ENCODE measurements at places on chromosomes 16 and 17.

DNA sequence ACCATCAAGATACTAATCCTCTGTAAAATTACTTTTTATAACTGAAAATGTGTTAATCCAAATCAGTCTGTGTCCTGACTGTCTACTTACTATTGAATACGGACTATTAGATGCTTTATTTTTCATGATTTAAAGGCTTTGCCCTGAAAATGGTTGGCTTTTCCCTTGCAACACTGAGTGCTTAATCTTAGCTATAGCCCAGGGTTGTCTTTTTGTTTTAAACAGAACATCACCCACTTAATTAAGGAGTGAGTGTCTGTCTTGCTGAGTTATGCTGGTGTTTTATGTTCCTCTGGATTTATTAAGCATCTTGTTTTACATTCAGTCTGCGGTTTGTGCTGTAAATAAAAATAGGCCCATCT is 11.0 kb downstream of the FTO start:
- no peak for DNase-seq

DNA sequence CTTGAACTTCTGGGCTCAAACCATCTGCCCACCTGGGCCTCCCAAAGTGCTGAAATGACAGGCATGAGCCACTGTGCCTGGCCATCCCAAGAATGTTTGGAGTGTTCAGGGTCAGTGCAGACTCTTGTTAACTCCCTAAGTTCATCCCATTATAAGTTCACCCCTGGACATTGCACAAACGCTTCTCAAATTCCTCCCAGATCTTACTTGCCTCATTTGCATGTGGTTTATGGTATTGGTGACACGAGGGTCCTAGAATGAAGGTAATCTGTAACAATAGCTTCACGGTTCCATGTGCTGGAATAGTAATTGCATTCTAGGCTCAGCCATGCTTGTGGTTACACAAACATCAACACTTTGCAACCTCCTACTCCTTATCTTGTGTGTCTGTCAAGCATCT is 5.0 kb upstream of the CCDC42 start:
- no peak for DNase-seq

DNA sequence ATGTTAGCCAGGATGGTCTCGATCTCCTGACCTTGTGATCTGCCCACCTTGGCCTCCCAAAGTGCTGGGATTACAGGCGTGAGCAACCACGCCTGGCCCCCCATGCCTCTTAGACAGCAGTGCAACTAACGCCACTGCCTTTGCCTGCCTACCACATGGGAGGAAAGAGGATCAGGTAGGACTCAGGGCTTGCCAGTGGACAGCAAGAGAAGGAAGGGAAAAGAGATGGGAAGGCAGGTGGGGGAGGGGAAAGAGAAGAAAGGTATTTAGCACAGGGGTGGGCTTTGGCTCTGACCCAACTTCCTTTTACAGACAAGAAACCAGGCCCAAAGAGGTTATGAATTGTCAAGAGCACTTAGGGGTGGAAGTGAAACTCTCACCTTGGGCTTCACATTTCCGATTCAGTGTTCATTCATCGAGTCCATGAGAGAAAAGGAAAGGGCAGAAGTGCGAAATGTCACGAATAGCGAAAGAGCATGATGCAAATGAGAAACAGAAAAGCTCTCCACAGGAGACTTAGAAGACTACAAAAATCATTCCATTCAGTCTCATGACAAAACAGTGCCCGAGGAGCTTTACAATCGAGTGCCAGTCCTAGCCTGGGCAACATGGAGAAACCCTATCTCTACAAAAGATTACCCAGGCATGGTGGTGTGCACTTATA is 36.4 kb downstream of the CDK5R1 start:
- DNase-seq = no peak

GRCh38 chr17:77728871-77729270 is 229.6 kb upstream of the TNRC6C start:
- no peak for DNase-seq

DNA sequence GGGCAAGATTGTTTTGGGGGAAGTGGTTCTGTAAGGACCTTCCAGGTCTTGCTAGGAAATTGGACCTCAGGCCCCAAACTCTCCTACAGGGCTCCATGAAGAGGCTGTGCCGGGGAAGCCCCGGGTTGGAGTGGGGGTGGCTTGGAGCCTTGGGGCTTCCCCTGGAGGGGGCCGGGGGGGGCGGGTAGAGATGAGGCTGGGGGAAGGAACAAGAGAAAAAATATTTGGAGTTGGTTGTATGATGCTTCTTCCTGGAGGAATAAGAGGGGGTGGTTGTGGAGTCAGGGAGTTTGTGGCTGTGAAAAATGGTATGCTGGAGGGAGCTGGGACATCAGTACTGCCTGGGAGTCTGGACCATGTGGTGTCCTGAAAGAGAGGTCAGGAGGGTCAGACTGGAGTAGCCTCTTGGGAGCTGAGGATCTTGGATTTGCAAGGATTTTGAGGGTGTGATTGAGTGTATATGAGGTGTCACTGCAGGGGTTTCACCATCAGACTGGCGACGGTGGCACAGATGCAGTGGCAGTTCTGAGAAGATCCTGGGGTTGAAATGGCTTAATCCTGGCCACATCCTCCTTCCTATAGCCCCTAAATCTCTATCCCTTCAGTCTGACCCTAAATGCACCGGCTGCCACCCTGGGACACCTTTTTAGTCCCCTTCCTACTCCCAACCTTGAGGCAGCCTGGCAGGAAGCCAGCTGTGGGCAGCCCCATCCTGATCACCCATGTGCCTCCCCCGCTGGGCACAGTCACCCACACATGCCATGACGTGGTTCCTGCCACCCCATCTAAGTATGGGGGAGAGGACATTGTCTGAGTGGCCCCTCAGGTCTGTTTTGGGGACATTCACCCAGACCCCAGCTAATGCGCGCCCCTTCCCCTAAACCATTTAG is 10.9 kb downstream of the RARA start:
- DNase-seq = no peak

- no peak for DNase-seq
Measured at GRCh38 chr17:18248300-18248731, 10.2 kb downstream of the FLII start.

- peak; percentile 70 for DNase-seq
Measured at GRCh38 chr17:8409966-8410882, 12.6 kb upstream of the RNF222 start.

DNA sequence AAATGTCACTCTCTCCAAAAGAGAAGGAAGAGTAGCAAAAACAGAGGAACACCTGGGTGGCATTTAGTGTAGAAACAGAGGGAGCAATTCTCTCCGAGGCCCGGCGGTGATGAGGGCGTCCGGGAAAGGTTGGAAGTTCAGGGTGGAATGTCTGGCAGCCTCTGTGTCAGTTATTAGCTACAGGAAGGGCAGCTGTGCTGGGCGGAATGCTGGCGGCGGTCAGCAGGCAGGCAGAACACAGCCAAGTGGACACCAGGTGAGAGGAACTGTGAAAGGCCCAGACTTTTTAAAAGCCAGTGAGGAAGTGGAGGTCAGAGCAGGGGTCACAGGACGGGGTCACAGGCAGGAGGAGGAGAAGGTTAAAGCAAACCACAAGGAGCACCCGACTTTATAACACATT is 238.1 kb downstream of the NTN1 start:
- DNase-seq = no peak

- no peak for DNase-seq
Measured at GRCh38 chr16:14549789-14550153, 80.3 kb downstream of the PARN start.

- no peak for DNase-seq
Measured at GRCh38 chr17:69117855-69118784, 23.6 kb downstream of the ABCA6 start.

DNA sequence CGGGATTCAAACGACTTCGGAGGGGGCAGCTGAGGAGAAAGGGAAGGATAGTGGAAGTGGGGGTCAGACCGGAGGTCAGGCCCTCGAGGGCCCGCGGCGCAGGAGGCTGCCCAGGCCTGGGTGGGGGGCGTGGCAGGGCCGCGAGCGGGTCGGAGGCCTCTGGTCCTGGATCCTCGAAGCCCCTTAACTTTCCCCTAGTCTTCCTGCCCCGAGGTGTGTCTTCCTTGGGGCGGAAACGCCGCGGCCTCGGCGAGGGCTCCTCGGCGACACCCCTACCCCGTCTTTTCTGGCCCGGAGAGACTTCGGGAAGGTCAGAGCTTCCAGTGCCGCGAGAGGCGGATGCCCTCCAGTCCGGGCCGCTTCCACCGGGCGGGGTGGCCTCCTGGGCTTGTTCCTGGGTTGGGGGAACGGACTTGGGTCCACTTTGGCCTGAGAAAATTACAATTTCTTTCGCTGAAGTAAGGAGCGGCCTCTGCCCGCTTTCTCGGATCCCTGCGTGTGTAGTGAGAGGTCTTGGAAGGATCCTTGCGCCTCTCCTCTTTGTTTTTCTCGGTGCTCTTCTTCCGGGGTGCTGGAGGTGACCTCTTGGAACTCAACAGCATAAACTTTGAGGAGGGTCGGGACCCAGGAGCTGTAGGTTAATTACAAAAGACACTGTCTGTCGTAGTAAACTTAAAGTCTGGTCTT is 491 bp downstream of the IST1 start:
- DNase-seq = no peak

DNA sequence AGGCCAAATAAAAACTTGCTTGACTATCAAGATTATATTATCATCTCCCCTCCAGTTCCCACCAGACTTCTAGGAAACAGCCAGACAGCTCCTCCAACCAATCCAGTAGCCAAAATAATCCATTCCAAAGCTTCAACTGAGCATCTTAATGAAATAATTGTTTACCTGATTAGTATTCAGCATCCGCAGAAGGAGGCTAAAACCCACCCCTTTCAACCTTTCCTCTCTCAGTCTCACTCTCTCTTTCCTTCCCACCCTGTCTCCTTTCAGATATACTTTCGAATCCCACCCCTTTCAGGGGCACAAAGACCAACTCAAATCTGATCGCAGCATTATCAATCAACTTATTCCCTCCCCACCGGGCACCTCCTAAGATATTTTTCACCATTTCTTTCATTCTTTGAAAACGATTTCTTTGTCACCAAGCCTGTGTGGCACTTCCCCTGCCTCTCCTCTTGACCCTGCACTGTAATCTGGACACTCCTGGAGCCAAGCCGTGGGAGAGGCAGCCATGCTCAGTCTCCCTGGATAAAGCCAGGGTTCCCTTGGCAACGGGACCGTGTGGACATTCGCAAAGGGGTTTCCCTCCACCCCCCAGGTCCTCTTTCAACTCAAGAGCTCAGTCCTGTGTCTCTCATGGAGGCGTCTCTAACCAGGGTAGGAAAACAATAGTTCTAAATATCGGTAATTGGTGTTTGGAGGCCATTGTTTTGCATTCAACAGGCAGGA is at the start of gene ANKFN1:
ANKFN1 (plus strand) TSS at position 602 of the 729 bp plus-strand sequence. CDS start 59,193 bp downstream, outside the sequence.
- DNase-seq = no peak

DNA sequence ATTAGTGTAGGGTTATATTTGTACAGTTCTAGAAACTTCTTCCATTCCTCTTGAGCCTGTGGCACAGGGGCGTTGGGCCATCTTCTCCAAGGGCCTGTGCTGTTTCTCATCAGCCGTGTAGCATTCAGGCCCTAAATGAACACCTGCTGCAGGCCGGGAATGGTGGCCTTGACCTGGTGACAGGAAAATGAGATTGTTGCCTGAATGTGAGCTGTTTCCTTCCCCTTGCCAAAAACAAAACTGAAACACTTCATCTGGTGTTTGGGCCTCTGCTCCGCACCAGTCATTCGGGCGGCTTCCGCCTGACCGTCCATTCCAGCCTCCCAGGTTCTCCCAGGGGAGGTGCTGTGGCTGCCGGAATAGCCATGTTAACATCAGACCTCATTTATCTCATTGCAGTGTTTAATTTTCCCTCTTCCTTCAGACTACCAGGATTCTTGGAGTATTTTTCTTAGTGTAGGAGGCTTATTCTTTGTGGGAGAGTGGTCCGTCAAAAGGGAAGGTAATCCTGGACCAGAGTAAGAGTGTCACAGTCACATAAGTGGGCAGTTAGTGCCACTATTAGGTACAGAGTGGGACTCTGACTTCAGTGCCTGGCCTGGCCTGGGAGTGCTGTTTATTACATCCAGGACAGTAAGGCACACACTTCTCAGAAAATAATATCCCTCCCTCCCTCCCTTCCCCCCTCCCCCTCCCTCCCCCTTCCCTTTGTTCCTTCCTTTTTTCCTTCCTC is 61.9 kb downstream of the WWP2 start:
- no peak for DNase-seq

- DNase-seq = no peak
Measured at GRCh38 chr17:17748604-17749003, 67.3 kb downstream of the RAI1 start.

GRCh38 chr17:46191322-46192188 is 1.7 kb downstream of the KANSL1 start:
- no peak for DNase-seq

- no peak for DNase-seq
Measured at GRCh38 chr16:5336941-5337340, 239.3 kb upstream of the EEF2KMT start.

GRCh38 chr16:21985524-21985923 is 15.4 kb downstream of the PDZD9 start:
- no peak for DNase-seq

- no peak for DNase-seq
Measured at GRCh38 chr16:49643429-49644144, 212.3 kb downstream of the ZNF423 start.

- DNase-seq = peak; percentile 22
Measured at GRCh38 chr16:85607321-85607765, 5.8 kb upstream of the GSE1 start.

DNA sequence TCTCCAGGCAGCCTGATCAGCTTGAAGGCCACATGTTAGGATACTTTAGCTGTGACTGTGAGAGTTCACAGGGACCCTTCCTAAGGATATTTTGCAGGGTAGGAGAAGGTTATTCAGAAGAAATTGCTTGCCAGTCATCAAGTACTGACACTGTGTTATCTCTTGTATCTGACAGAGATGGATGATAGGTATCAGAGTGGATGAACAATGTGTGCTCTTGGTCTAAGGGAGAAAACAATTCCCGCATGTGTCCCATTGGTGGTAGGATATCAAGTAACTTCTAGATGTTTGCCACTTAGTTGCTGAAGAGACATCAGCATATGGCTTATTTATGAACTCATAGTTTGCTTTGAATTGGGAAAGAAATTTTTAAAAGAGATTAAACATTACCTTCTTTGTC is 219.3 kb downstream of the SPECC1 start:
- no peak for DNase-seq

DNA sequence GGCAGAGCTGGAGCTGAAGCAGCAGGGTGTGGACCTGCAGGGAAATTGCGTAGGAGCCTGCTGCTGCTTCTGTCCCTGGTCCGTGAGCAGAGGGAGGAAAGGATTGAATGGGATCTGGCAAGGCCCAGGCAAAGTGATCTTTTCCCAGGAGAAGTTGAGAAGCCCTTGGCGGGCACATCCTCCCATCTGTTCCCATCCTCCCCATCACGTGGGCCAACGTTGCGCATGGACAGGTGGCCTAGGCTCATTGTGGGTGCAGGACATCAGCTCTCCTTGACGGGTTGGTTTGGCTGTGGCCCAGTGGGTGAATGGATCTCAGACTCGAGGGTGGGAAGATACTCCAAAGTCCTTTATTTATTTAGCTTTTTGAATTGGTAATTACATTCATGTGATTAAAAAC is 29.4 kb upstream of the POLR3E start:
- no peak for DNase-seq

GRCh38 chr17:39001703-39002637 is 34.8 kb upstream of the FBXO47 start:
- no peak for DNase-seq

Data from NCI-H1048 (cell line).